ENCODE measurements at places on chromosomes 2 and 18. TPM values are rescaled to one million over a fixed set of nuclear protein-coding genes. Genes with fewer than 3 reads are reported as not detected.

ALLC gene
- not detected for total RNA-seq

FHL2 gene
- total RNA-seq = 5.5 TPM

ECEL1 gene
- 1.0 TPM for total RNA-seq

CCDC195 gene
- total RNA-seq = not detected

PROKR1 gene
- total RNA-seq = not detected

ANO7 gene
- total RNA-seq = 1.3 TPM

ATG16L1 gene
- 21.4 TPM for total RNA-seq

PROM2 gene
- total RNA-seq = 6.0 TPM

ABCG8 gene
- not detected for total RNA-seq

HOXD10 gene
- not detected for total RNA-seq

ANAPC1 gene
- 32.2 TPM for total RNA-seq

FKBP7 gene
- total RNA-seq = 10.5 TPM

SERPINB3 gene
- total RNA-seq = not detected

CASP8 gene
- 44.2 TPM for total RNA-seq

LBH gene
- total RNA-seq = 137 TPM

MFSD2B gene
- total RNA-seq = 0.38 TPM

ADGRF3 gene
- 0.35 TPM for total RNA-seq

SGPP2 gene
- 23.9 TPM for total RNA-seq

PLCL1 gene
- 6.3 TPM for total RNA-seq

ASB1 gene
- total RNA-seq = 20.7 TPM

CYRIA gene
- total RNA-seq = 29.4 TPM

ZRANB3 gene
- total RNA-seq = 3.7 TPM

TP53I3 gene
- total RNA-seq = 34.4 TPM

ING5 gene
- 36.5 TPM for total RNA-seq

LCT gene
- total RNA-seq = not detected

ALK gene
- total RNA-seq = 1.1 TPM

ERCC3 gene
- total RNA-seq = 34.7 TPM

PPM1B gene
- total RNA-seq = 51.7 TPM

SERPINB13 gene
- not detected for total RNA-seq

SOWAHC gene
- total RNA-seq = 20.8 TPM

PRKAG3 gene
- total RNA-seq = not detected

MYCN gene
- total RNA-seq = 0.68 TPM

DPP10 gene
- 0.80 TPM for total RNA-seq

CAPN14 gene
- 0.15 TPM for total RNA-seq

ZNF385B gene
- total RNA-seq = 63.2 TPM

KIF1A gene
- total RNA-seq = 0.24 TPM

TGFA gene
- total RNA-seq = 8.2 TPM

SIX3 gene
- not detected for total RNA-seq

TXNDC2 gene
- 0.12 TPM for total RNA-seq

MAP4K3 gene
- 42.9 TPM for total RNA-seq

KATNAL2 gene
- total RNA-seq = 3.8 TPM

EMILIN1 gene
- 56.3 TPM for total RNA-seq

RALBP1 gene
- 58.1 TPM for total RNA-seq

ST8SIA3 gene
- not detected for total RNA-seq

REG3G gene
- not detected for total RNA-seq

PREPL gene
- total RNA-seq = 44.2 TPM

LYPD6 gene
- 0.47 TPM for total RNA-seq

TPRKB gene
- 17.3 TPM for total RNA-seq

UNC80 gene
- total RNA-seq = not detected

SH3BP4 gene
- 36.8 TPM for total RNA-seq

LOXHD1 gene
- 2.9 TPM for total RNA-seq

All from lower lobe of right lung (tissue), 2 donors.